ENCODE measurements at places on chromosomes 5 and 9.

- DNase-seq = no peak
Measured at GRCh38 chr9:135804581-135805421, 102.5 kb downstream of the CAMSAP1 start.

- DNase-seq = no peak
Measured at GRCh38 chr9:16622541-16622940, 247.9 kb downstream of the BNC2 start.

- DNase-seq = no peak
Measured at GRCh38 chr9:3863111-3863528, 337.3 kb upstream of the RFX3 start.

DNA sequence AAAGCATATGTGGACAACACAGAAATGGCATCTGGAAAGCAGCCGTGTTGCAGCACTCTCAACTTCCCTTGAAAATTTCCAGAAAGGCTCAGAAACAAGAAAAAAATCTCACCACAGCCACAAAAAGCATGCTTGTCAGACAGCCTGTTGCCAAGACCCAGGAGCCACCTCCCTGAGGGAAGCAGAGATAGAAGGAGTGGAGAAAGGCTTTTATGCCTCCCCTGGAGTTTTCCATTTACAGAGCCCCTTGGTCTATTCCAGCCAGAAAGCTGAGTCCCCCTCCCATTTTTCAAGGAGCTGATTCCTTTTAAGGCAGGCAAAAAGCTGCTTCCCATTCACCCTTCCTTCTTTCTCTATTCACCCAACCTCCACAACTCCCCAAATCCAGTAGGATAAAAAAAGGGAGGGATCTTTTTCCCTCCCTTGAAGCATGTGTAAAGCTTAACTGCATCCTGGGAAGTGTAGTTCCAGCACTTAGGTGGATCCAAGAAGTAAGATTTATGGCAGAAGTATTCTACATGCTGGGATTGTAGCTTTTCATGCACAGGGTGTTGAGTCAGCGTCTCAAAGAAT, 37.1 kb upstream of the PALM2AKAP2 start:
- no peak for DNase-seq

DNA sequence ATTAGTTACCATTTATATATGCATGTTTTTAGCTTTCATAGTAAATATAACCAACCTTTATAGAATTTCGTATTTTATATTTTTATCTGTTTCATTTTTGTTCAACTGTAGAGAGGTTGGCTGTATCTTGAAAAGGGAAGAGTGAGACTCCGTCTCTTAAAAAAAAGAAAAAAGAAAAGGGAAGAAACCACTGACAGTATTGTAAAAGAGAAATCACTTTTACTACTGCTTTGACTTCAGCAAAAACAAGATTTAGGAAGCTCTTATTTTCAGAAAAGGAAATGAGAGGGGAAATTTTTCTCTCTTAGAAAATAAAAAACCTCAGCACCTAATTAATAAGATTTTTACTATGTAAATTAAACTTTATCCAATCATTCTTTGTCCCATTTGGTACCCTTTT, 14.4 kb downstream of the POLK start:
- DNase-seq = no peak

- no peak for DNase-seq
Measured at GRCh38 chr5:174516741-174517140, 207.6 kb upstream of the MSX2 start.

DNA sequence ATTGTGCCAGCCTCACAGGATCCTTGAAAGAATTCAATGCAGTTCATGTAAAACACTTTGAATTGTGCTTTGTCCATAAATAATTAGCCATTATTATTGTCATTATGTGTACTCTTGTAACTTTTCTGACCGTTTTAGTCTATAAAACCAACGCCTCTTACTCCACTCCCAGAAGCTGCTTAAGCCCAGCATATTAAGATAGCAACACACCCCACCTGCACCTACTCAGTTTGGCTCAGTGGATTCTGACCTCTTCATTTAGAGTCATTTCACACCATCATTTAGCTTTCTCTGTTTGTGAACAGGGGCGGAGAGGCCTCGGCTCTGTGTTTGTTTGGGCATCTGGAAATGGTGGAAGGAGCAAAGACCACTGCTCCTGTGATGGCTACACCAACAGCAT, 205.1 kb downstream of the PCSK5 start:
- no peak for DNase-seq

DNA sequence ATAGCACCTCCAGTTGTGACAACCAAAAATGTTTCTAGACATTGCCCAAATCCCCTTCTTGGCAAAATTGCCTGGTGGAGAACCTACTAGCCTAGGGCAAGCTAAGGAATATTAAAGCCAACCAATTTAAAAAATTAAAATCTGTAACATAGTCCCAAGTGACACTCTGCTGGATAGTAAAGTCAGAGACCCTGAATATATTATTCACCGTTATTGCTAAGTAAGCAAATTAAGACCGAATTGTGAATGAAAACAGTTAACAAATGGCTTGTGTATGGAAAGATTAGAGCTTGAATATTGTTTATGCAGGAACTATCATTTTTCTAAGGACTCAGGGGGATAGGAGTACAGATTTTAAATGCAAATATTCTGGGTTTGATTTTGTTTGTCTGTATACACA, 208.1 kb downstream of the DMAC1 start:
- no peak for DNase-seq

DNA sequence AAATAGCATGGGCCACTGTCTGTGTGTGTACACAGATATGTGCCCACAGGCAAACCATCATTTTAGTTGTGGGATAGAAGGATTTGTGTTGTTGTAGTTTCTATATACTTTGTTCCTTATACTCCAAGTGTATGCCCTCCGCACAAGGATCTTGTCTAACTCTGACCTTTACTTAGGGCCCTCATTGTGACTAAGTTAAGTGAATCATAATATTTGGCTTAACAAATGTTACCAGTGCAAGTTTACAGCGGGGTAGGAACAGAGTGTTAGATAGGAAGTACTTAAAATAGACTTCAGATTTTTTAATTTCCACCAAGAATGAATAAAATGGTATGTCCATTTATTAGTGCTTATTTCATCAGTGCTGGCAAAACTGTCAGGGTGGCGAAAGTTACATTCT, 29.5 kb upstream of the CYFIP2 start:
- DNase-seq = no peak

- no peak for DNase-seq
Measured at GRCh38 chr5:147057051-147057450, 177.8 kb upstream of the STK32A start.

DNA sequence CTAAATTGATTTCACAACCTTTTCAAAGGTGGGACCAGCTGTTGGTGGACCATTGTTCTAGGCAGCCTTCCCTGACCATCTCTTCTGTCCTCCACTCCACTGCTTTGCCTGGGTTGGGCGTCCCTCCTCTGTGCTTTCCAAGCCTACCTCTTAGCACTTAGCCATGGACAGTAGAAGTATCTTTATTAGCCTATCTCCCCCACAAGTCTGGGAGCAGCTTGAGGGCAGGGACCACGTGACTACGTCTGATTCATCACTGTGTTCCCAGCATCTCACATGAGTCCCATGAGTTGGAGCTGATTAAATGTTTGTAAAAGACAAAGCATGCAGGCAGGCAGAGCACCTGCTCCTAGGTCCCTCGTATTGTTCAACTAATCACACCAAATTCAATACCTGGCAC, 20.9 kb downstream of the MORN5 start:
- DNase-seq = peak; percentile 36

- no peak for DNase-seq
Measured at GRCh38 chr9:118038713-118039112, 334.5 kb downstream of the TLR4 start.

- DNase-seq = no peak
Measured at GRCh38 chr5:136522217-136522956, 157.0 kb upstream of the TRPC7 start.

Measured in COR-L47 (cell line).